ENCODE measurements at places on chromosomes 3 and 15.

DNA sequence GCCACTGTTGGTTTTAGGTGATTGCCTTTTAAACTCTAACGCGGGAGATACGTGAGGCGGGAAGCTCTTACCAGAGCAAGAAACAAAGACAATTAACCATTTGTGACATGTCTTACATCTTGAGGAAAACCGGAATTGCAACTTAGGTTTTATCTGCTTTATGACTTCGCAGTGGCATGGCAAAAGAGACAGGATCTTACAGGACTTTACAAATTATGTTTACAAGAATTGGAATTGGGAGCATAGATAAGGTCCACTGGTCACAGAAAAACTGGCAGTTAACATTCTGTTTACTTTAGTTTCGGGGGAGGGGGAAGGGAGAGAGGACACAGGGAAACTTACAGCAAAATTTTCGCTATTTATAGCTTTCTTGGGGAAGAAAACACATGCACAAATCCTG lies 1119.6 kb downstream of the ZPLD1 start:
- no peak for DNase-seq

DNA sequence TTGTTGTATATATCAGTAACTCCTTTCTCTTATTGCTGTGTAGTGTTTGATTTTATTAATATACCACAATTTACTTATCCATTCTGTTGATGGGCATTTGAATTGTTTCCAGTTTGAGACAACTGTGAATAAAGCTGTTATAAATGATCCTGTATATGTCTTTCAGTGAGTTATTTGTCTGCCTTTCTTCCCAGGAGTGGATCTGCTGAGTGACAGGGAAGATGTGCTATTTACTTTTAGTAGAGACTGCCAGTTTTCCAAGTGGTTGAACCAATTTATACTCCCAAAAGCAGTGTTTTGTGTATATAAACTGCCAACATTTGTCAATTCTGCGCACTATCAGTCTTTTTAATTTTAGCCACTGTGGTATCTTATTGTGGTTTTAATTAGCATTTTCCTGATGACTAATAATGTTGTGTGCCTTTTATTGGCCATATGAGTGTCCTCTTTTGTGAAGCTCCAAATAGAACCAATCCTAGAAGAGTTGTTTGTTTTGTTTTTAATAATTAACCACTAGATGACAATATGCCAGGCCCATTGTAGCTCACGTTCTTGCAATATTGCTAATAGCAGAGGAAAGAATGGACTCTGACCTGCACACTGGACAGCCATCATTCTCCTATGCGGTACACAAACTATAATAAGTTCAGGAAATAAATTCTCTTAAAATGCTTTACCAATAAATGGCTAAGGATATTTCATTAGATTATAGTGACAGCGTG lies 25.3 kb downstream of the TRANK1 start:
- DNase-seq = no peak

- DNase-seq = no peak
Measured at GRCh38 chr3:117168896-117169295, 459.3 kb downstream of the TUSC7 start.

- DNase-seq = no peak
Measured at GRCh38 chr15:83914906-83915305, 261.0 kb downstream of the ADAMTSL3 start.

GRCh38 chr15:67745073-67746006 lies 80.0 kb upstream of the SKOR1 start:
- DNase-seq = no peak

- no peak for DNase-seq
Measured at GRCh38 chr3:126646674-126647073, 8.2 kb downstream of the TXNRD3 start.

- no peak for DNase-seq
Measured at GRCh38 chr3:169475576-169475975, 187.9 kb downstream of the MECOM start.

DNA sequence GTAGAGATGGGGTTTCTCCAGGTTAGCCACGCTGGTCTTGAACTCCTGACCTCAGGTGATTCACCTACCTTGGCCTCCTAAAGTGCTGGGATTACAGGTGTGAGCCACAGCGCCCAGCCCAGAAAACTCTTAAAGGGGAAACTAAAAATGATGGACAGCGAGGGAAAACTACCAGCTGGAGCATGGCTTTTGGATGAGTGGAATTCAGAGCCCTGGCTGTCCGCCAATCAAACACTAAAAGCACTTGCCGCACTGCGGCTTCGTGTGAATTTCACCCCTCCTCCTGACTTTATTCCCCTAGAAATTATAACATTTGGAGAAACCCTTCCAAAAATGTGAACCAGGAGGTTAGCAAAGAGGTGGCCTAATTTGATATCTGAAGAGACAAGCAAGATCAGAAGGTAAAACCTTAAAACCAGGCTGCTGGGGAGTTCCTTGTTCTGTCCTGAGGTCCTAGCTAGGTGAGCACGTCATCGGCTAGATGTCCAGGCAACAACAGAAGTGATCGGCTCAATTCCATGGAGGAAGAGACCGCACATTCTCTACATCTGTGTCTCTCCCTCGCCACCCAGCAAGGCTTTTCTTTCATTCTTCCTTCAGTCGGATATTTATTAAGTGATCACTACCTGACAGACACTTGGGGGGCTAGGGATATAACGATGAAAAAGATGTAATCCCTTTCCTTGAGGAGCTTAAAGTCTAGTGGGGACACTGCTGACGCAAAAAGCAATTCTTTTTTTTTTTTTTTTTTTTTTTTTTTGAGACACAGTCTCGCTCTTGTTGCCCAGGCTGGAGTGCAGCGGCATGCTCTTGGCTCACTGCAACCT lies 1.7 kb downstream of the TM4SF19 start:
- no peak for DNase-seq

DNA sequence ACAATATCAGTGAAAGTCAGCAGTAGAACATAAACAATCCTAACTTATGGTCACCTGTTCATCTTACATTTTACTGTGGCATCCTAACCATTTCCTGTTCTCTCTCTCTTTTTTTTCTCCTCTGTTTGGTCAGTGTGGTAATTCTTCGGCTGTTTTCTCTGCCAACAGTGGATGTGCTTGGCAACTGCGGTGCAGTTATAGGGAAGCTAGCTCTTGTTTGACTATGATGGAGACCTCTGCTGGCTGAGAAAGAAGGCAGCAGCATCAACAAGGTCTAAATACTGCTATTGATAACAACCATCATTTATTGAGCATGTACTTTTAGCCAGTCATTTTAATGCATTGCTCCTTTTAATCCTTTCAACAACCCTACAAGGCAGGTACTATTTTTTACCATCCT lies 723 bp upstream of the DRD3 start:
- no peak for DNase-seq

- DNase-seq = no peak
Measured at GRCh38 chr3:181728470-181729340, 17.0 kb downstream of the SOX2 start.

- DNase-seq = no peak
Measured at GRCh38 chr3:187044867-187045552, 94.3 kb downstream of the RPL39L start.

DNA sequence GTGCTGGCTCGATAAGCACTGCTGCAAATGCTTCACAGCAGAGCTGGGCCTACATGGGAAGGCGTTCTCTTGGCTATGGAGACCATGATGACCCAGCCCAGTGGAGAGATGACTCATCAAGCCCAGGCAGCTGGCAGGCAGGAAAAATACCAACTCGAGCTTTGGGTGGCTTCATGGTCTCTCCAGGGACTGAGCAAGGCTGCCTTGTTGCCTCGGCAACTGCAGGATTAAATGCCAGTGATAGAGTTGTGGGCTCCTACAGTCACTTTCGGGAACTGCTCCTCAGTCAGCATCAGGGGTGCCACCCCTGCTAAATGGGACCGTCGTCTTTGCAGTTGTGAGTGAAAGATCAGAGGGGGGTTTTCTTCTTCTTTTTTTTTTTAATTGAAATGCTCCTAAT lies 54.6 kb upstream of the MYZAP start:
- DNase-seq = no peak

DNA sequence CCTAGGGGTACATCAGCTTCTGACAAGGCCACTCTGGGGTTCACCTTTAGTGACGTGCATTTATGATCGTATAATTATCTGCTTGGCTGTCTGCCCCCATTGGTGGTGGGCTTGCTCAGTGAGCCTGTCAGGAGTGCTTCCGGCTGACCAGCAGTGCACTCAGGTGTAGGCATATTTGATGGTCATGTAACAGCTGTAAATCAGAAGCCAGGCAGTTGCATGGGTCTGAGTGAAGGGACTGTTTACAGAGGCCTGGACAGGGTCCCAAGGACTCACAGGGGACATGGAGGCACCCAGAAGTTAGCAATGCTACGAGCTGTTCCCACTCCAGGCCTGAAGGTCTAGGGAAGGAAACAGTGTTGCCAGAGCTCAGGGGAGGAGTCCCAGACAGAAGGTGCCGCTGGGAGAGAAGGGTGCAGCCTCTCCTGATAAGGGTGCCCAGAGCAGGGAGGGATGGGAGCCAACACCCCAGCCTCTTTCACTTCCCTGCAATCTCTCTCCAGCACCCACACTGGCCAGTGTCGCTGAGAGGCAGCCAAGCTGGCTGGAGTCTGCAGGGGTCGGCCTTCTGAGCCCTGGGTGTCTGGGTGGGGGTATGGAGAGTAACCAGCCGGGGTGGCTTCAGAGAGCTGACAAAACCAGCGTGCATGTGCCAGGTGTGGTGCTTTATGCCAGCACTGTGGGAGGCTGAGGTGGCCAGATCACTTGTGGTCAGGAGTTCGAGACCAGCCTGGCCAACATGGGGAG lies 61.3 kb upstream of the PRR23E start:
- no peak for DNase-seq

DNA sequence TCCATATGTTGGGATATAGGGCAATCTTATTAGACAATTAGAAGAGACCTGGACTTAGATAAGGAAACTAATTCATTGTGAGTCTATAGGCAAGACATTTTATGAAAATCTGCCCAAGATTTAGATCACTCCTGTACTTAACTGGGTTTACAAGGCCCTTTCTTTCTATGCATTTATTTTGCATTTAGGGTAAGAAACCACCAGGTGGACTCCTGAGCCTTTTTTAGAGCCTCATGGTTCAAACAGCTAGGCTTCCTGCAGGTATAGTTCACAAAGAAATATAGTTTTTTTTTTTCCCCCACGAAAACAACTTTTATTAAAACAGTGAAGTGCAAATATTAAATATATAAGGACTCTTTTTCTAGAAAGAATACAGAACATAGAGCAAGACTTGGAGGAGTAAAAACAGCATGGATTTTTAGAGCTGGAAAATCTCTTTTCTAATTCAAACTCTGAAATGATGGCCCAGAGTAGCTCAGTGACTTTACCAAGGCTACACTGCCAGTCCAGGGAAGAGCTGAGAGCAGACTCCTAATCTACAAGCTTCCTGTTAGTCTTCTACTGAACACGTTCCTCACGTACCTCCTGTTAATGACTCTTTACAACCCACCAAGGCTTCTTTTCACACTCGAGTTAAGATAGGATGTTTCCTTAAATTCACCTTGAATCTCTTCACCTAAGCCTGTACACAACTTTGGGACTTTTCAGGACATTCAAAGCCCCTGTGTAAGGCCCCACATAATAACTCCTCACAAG lies 400.9 kb upstream of the ATP11B start:
- DNase-seq = no peak

DNA sequence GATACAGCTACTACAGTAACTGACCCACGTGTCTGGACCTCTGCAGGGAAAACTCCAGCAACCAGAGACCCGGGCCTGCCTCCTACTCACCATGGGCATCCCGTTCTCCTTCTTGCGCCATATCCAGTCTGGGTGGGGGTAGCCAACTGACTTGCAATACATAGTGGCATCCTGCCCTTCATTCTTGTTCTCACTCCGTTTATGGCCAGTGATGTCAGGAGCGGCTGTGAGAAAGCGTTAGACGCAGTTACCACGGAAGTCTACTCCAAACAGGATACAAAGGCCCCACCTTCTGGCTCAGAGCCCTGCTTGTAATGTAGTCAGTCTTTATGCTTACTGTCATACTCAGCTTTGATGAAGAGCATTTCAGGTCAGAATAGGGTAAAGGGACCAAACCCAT lies 59.6 kb downstream of the NPTN start:
- no peak for DNase-seq

DNA sequence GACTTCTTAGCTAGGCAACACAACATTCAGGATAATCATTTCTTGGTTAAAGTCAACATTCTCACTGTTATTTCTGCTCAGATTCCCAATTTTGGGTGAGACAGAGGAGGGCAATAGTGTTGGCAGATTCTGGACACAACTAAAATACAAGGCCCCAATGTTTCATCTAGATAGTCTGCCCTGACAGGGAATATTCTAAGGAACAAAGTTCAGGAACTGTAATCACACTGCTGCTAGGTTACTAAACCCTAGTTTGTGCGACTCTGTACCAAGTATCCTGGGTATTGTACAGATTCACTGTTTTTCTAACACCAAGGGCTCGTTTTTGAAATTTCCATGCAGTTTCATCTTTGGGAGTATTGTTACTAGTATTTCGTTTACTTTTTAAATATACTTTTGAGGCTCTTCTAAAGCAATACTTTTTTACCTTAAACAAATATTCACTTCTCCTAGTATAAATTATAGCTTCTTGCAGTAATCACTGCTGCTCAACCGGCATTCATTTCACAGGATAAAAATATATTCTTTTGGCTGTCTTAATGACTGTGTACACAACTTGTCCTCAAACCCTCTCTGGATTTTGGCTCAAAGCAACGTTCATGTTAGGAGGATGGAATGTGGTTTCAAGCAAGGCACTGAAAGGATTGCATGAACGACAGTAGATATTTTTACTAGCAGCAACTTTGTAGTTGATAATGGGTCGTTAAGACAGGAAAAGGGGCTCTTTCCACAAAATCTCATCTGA lies 167.4 kb downstream of the ADAMTS17 start:
- DNase-seq = no peak
